Tongue (tissue), 3 donors: ENCODE measurements at places on chromosomes 7 and 10.

GRCh38 chr10:77332256-77332655 lies 305.4 kb downstream of the KCNMA1 start:
- peak; percentile 21 for DNase-seq

GRCh38 chr10:49298983-49299815 lies at the start of gene C10orf71:
Gene C10orf71 (plus strand): TSS chr10:49299170. CDS start chr10:49322546, 23,376 bp downstream.
- peak; percentile 91 for DNase-seq

DNA sequence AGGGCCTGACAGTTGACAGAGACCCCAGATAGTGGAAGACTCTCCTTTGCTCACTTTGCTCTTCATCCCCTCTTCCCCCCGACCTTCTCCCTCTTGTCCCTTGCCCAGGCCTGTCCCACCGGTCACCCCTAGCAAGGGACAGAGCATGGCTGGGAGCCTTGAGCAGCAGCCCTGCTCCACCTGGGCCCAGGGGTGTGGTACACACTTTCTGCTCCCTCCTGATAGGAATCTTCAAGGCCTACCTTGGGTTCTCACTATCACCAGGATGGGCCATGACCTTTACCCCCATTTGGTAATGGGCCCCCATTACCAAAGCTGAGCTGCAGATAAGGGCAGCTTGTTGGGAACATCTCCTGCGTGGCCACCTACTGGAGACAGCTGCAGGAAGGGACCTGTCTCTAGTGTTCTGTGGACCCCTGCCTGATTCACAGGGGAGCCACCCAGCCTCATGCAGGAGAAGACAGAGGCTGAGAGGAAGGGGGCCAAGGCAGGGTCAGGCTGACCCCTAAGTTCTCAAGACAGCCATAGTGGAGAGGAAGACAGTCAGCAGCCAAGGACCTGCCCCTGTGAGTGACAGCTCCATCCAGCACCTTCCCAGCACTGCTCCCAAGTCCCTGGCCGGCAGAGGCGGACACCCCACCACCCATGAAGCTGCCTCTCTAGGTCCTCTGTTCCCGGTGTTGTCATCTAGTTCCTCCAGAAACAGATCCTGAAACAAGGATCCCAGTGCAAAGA lies 913 bp upstream of the NPC1L1 start:
- DNase-seq, result no peak

- no peak for DNase-seq
These were observed 217.6 kb downstream of the KCNMA1 start for GRCh38 chr10:77419979-77420378.

DNA sequence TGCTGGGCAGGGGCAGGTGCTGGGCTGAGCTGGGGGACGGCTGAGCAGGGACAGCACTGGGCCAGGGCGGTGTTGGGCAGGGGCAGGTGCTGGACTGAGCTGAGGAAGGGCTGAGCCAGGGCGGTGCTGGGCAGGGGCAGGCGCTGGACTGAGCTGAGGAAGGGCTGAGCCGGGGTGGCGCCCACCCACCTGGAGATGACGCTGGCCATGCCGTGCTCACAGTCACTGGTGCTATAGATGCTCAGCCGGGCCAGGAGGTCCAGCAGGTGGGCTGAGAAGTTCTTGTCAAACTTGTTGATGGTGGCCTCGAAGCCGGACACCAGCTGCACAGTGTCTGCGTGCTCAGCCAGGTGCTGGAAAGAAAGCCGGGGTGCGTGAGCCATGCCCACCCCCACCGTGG lies 4.4 kb upstream of the ADAM8 start:
- no peak for DNase-seq

DNA sequence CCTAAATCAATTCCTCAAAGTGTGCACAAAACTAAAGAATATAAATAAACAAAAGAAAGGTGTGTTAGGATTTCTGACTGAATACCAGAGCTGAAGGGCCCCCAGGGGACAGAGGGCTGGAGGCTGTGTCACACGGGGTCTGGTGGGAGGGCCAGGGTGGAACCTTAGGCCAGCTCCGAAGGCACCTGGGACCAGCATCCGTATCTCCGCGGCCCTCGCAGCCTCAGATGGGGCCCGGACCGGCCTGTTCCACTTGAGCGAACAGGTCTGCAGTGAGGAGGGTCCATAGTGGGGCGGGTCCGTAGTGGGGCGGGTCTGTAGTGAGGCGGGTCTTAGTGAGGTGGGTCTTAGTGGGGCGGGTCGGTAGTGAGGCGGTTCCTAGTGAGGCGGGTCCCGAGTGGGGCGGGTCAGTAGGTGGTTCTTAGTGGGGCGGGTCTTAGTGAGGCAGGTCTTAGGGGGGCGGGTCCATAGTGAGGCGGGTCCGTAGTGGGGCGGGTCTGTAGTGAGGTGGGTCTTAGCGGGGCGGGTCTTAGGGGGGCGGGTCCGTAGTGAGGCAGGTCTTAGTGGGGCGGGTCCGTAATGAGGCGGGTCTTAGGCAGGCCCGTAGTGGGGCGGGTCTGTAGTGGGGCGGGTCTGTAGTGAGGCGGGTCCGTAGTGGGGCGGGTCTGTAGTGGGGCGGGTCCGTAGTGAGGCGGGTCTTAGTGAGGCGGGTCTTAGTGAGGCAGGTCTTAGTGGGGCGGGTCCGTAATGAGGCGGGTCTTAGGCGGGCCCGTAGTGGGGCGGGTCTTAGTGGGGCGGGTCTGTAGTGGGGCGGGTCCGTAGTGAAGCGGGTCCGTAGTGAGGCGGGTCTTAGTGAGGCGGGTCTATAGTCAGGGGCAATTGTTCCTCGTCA lies 15.1 kb downstream of the GPR146 start:
- DNase-seq, result peak; percentile 82

DNA sequence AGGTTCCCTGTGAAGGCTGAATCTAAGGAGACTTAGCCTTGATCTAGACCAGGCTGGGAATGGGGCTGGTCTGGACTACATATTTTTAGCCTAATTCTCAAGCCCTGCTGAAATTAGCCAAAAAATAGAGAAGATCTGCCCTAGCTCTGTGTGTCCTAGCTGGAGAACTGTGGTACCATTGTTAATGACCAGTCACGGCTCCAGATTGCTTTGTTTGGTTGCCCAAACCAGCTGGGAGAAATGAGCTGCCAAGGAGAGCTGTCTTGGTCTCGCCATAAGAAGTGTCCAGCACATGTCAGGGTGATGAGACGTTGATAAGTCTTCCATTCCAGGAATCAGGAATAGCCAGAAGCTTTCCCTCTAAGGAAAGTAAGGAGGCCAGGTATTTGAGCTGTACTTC lies 20.7 kb downstream of the GBX1 start:
- no peak for DNase-seq

DNA sequence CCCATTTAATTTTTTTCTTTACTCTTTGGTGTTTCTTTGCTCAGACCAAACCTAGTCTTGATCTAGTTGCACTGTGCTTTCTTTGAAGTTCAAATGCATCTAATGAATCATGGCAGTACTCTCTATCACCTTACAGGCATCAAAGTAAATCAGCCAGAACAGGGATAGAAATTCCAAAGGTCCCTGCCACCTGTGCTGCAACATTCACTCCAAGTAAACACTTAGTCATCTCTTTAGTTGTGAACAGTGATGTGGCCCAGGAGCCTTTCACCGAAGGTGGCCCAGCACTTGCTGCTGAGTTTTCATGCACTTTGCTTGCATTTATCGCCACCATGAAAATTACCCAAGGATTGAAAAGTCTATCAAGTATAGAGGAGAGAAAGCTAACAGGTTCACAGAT lies 314.1 kb upstream of the ETV1 start:
- DNase-seq, result no peak

GRCh38 chr10:105982735-105983134 lies 1181.8 kb downstream of the SORCS1 start:
- DNase-seq, result no peak

DNA sequence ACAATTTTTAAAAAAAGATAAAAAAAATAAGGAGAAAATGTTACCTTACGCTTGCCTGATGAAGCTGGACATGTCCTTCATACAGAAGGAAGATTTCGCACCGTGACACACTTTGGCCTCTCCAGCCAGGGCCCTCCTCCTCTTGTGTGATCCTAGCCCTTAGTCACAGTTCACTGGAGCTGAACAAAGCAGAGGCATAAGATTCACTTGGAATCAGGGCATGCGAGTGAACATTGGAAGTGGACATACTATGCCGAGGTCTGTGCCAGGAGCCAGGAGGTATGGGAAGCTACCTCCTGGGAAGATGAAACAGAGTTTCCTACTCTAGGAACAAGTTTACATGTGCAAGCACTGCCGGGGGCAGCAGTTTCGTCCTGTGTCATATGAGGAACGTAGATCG lies 91.5 kb downstream of the XPNPEP1 start:
- no peak for DNase-seq

- DNase-seq, result no peak
These were observed 256.6 kb downstream of the PTEN start for GRCh38 chr10:88120075-88120474.

DNA sequence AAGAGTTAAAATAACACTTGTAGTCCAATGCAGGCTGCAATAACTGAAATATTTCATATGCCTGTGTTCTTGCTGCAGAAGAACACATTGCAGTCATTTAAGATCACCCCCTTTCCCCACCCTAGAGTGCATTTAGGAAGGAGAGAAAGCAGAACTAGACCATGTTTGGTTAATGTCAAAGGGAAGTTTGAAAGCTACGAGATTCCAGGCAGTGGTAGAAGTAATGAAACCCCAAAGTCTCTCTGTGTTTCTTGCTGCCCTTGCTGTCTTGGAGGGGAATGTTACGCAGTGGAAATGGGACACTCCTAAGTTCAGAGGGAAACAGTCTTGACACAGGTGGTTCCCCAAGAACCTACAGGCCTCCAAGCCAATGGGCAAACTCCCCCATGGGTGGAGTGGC lies 242.9 kb downstream of the PTEN start:
- DNase-seq, result no peak

- DNase-seq, result no peak
These were observed 625.7 kb upstream of the KCND2 start for GRCh38 chr7:119647286-119647685.

DNA sequence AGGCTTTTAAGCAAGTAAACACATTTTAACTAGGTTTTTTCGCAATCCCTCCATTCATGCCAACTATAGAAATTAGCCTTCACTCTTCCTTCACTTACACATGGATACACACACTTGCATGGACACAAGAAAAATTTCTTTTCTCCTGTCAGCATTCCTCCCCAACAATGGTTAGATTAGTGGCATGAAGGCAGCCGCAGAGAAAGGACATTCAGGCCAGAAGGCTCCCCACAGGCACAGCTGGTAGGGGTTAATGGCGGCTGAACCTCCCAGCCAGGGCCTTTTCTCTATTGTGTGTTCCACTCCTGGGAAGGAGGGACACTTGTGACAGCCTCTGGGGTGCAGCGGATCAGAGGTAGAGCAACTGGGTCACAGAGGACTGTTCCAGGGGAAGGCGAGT lies 255.0 kb upstream of the SP8 start:
- DNase-seq, result no peak

DNA sequence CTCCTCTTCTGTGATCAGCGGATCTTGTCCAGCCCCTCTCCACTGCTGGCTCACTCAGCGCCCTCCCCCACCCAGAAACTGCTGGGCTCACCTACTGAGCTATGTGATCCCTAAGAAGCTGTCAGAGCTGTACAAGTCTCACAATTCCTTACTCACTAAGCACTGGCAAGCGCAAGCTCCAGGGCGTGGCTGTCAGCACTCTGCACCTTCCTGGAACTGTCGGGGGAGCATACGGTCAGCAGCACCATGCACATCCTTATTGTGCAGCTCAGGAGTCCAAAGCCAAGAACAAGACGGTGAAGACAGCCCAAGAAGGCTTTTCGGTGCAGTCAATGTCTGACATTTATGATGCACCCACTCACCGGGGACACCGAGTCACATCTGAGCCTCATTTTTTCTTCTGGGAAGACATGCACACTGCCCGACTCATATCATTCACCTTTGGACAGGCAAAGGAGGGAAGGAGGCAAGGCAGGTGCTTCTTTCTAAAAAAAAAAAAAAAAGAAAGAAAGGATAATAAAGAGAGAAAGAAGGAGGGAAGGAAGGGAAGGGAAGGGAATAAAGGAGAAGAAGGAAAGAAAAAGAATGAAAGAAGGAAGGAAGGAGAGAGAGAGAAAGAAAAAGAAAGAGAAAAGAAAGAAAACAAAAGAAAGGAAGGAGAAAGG lies 56.3 kb downstream of the ASB13 start:
- no peak for DNase-seq

- peak; percentile 35 for DNase-seq
These were observed 39.6 kb downstream of the MPP7 start for GRCh38 chr10:28263136-28263857.

GRCh38 chr7:72080865-72081510 lies 331.1 kb downstream of the CALN1 start:
- no peak for DNase-seq

DNA sequence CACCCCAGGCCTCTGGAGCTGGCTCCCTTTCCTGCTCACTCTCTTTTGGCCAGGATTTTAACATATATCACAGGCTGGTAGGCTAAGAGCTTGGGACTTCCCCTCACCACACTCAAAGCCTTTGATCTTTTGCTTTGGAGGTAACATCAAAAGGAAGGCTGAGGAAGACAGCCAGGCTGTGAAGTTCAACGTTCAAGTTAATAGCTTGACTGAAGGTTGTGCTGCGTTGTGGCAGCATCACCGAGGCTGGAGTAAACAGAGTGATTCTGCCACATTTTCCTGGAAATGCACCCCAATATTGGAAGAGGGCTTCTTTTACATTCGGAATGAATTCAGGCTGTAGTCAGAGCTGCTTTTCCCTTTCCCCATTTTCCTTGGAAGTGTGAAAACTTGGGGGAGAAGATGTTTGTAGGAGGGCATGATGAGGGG lies 57.3 kb downstream of the TCF7L2 start:
- DNase-seq, result no peak

DNA sequence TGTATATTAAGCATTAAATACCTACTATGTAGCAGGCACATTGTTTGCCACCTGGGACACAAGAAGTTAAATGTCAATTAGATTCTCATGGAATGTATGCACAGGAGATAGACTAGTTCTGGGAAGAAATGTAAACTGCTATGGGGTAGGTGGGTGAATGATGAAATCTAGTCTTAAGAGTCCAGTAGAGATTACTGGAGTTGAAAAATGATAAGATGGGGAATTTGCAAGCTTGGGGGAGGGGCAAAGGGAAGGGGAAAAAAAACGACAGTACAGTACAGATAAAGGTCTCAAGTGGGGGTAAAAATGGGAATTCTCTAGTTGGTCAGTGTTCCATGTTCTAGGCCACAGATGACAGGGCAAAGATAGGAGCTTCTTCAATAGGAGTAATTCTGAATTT lies 94.4 kb downstream of the ATE1 start:
- no peak for DNase-seq

GRCh38 chr10:83605783-83606630 lies 533.3 kb upstream of the GHITM start:
- peak; percentile 38 for DNase-seq

DNA sequence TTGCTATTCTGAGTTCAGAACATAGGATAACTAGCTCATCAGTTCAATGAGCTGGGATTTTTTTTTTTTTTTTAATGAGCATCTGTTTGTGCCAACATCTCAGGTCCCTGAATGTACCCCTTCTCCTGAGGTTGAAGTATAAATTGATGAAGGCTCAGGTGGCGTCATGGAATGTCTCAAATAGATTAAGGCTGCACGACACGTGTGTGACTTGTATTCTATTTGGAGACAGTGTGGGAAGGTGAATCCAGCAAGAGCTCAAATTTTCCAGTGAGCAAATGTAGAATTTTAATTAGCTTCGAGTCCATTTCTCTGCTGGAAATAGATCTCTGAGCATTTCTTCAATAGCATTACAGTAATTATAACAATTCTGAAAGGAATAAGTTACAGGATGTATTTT lies 37.2 kb upstream of the JCAD start:
- DNase-seq, result no peak

GRCh38 chr7:94357076-94357475 lies 37.6 kb upstream of the COL1A2 start:
- no peak for DNase-seq

GRCh38 chr10:72234560-72235095 lies 18.6 kb upstream of the ASCC1 start:
- DNase-seq, result no peak

- DNase-seq, result no peak
These were observed 7.3 kb upstream of the C10orf95 start for GRCh38 chr10:102458656-102459055.

- peak; percentile 26 for DNase-seq
These were observed 655 bp downstream of the LMTK2 start for GRCh38 chr7:98107313-98107721.
